ENCODE measurements at places on chromosomes 5 and 9. TPM values are rescaled to one million over a fixed set of nuclear protein-coding genes. Genes with fewer than 3 reads are reported as not detected.

GRCh38 chr5:179195561-179196404 lies 135.6 kb downstream of the ZNF354C start:
- DNase-seq: no peak

DNA sequence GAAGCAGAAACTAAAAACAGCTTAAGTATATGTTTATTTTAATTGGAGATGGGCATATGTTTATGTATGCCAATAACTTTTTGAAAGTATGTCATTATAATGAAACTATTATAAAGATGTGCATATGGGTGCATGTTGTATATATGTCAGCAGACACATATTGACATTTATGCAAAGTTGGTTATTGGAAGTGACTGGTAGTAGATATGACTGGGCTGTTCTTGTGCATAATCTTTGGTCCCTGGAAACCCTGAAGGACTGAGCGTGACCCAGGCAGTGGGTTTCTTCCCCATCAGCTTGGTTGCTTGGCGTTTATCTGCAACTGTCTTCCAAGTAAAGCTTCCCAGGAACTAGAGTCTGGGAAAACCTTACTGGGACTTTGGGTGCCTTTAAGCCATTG lies 25.7 kb downstream of the ANKRA2 start:
- no peak for DNase-seq

GRCh38 chr9:5191985-5192384 lies 6.5 kb upstream of the INSL6 start:
- no peak for DNase-seq

DNA sequence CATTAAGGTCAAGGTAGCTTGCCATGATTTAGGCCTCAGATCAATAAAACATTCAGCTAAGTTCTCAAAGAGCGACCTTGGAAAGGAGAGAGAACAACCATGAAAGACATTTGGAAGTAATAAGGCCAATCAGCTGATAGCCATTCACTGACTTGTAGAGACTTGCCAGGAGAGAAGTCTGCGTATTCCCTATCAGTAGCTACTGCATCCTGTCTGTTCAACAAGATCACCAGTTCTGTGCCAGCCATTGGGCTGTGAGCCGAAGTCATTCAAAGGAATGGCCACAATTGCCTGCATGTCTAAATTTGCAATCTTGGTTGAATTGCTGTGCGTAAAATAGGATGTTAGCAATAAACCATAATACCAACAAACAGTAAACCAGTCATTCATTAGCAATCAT lies 219.8 kb downstream of the FBXL7 start:
- no peak for DNase-seq

- DNase-seq: no peak
These were observed 156.2 kb upstream of the S1PR3 start for GRCh38 chr9:88835038-88835466.

The PCBD2 gene
- 6.1 TPM for total RNA-seq

GRCh38 chr9:133943036-133943780 lies 48.9 kb downstream of the VAV2 start:
- no peak for DNase-seq

DNA sequence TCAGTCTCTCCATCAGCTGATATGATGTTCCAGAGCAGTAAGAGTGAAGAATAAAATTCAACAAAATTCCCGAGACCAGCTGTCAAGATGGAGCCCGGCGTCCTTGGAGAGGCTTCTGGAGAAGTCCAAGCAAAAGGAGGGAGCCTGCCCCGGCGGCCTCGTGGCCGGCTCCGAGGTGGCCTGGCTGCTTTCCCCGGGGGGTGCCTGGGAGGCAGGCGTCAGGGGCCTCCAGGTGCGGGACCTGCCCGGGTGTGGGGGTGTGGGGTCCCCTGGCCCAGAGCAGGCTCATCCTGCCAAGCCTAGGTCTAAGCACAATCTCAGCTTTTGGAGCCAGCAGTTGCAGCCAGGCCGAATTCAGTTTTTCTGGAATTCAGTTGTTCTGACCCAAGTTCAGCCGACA lies 122.6 kb upstream of the IQGAP2 start:
- no peak for DNase-seq

The ALDOB gene
- not detected for total RNA-seq

DNA sequence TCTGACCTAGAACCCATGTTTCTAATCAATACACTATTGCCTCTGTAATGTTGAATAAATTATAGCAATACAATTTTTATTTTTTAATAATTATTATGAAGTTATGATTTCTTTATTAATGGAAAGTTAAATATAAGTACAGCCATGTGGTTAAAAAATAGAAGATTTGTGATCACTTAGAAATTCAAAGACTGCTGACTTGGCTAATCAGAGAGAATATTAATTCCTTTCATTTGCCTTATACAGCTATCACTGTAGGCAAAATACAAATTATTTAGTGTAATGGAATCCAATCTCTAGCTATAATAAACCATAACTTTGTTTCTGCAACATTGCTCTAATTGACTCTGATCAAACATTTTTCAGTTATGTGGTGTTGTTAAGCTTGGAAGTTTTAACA lies 255.0 kb upstream of the TAS2R1 start:
- DNase-seq: no peak

DNA sequence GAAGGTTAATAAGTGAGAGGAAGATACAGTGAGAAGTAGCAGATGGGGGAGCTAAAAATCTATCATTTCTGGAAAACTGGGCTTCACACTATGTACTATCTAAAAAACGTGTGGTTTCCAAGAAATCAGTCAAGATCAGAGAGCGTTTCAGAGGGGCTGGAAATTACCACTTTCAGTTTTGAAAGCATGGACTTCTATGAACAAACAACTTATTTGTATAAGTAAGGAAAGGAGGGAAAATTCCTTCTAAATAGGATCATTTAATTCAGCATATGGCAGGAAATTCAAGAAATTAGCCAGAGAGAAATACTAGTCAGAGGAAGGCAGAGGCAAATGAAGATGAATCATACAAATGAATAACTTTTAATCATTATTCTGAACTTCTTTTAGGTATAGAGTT lies 11.3 kb downstream of the TNC start:
- DNase-seq: no peak

DNA sequence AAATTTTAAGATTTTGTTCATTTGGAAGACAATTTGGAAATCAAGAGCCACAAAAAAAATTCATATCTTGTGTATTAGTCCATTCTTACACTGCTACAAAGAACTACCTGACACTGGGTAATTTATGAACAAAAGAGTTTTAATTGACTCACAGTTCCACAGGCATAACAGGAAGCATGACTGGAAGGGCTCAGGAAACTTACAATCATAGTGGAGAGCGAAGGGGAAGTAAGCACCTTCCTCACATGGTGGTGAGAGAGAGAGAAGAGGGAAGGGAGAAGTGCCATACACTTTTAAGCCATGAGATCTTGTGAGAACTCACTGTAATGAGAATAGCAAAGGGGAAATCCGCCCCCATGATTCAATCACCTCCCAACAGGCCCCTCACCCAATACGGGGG lies 274.4 kb downstream of the KCNN2 start:
- no peak for DNase-seq

The SGCD gene
- 6.9 TPM for total RNA-seq

DNA sequence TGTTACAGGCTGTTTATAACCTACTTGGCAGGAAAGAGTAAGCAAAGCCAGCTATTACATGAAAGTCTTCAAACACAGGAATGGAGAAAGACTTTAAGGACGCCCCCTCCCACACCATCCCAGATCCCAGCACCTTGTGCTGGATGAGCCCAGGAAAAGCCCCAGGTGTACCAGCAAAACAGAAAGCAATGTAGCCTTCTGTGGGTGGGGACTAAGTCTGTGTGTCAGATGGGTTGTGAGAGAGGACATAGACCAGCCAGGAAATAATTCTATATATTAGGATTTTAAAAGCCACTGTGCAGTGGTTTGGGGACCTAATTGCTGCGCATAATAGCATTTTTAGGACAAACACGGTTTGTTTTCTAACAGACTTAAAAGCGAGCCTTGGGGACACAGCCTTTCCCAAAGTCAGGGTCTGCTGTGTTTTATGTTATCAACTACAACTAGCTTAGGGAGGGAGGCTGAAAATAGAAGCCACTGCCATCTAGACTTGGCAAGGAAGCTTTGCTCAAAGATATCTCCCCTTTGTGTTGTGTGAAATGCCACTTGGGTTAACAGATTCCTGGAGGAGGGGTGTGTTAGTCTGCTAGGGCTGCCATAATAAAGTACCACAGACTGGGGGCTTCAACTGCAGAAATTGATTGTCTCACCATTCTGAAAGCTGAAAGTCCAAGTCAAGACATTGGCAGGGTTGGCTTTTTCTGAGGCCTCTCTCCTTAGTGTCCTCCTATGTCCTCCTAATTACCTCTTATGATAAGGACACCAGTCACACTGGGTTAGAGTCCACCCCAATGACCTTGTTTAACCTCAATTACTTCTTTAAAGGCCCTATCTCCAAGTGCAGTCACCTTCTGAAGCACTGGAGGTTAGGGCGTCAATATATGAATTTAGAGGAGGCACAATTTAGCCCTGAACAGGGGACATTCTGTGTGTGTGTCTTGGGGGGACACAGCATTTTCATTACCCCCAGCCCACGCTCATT lies 17.2 kb upstream of the UBE2QL1 start:
- DNase-seq: no peak

The GEMIN5 gene
- 12.8 TPM for total RNA-seq

The ADAMTS2 gene
- total RNA-seq: 17.4 TPM

DNA sequence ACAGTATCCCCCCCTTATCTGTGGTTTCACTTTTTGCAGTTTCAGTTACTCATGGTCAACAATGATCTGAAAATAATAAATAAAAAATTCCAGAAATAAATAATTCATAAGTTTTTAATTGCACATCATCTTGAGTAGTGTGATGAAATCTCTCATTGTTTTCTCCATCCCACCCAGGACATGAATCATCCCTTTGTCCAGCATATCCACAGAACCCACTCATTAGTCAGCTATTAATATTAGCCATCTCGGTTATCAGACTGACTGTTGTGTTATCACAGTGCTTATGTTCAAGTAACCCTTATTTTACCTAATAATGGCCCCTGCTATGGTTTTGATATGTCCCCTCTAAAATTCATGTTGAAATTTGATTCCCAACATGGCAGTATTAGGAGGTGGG lies 40.7 kb downstream of the FAM114A2 start:
- DNase-seq: no peak

The PCDHA10 gene
- 0.25 TPM for total RNA-seq

DNA sequence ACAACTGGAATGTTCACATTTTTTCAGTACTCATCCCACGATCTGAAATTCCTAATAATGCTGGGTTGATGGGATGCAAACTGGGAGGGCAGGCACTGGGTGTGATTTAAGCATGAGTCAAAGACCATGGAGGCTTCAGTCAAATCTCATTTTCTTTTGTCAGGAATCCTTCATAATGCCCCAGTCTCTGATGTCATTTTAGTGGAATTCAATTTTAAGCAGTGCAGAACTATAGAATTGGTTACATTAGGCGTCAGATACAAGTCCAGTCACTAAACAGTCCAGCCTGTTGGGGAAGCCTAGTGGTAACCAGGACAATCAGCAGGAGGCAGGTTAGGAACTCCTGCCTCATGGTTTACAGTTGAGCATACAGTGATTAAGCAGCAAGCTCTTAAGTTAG lies 41.0 kb upstream of the TMEM215 start:
- no peak for DNase-seq

The IRGM gene
- total RNA-seq: 0.98 TPM

The ZNF354C gene
- 7.1 TPM for total RNA-seq

The TAF11L10 gene
- total RNA-seq: not detected

DNA sequence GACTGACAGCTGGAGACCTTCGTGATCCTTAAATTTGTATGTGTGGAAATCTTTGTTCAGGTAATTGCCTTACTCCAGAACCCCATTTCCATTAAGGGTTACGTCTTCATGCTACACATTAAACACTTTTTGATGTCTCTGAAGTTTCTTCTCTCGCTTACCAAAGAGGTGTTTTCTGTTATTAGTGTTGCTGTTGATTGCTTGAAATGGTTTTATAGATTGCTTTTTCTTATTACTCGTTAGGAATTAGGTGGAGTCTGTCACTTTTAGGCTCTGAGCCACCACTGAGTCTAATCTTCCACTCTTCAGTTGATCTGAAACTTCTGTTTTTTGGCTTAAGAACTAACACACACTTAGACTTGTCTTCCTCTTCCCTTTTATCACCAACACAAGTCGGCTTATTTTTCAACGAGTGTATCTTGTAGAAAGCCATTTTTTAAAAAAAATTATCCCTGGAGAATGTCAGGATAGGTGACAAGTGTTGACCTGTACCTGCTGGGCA lies 62.2 kb upstream of the PPARGC1B start:
- DNase-seq: no peak

The FAM221B gene
- total RNA-seq: not detected

GRCh38 chr5:107563959-107564544 lies 106.7 kb downstream of the EFNA5 start:
- DNase-seq: no peak

DNA sequence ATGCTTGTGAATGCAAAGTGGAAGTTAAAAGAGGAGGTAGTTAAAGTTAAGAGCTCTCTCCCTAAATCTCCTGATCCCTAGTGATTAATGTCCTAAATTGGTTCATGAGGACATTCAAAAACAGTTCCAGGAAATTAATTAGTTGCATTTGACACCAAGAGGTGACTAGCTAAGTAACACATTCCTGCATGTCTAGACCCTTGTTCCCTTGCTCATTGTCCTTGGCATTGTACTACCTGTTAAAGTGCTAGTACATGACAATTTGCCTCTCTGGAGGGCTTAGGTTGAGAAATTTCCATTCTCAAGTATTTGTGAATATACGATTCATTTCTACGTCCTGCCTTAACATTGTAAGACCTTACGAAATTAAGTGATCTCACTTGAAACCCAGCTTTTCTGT lies 278.6 kb upstream of the CDH10 start:
- DNase-seq: no peak

- DNase-seq: no peak
These were observed 42.3 kb downstream of the LHFPL2 start for GRCh38 chr5:78606241-78606640.

GRCh38 chr9:14242150-14242805 lies 71.7 kb downstream of the NFIB start:
- DNase-seq: no peak

GRCh38 chr5:173438951-173439350 lies 110.7 kb upstream of the STC2 start:
- DNase-seq: no peak

GRCh38 chr5:143008809-143009521 lies 238.8 kb downstream of the ARHGAP26 start:
- DNase-seq: no peak

DNA sequence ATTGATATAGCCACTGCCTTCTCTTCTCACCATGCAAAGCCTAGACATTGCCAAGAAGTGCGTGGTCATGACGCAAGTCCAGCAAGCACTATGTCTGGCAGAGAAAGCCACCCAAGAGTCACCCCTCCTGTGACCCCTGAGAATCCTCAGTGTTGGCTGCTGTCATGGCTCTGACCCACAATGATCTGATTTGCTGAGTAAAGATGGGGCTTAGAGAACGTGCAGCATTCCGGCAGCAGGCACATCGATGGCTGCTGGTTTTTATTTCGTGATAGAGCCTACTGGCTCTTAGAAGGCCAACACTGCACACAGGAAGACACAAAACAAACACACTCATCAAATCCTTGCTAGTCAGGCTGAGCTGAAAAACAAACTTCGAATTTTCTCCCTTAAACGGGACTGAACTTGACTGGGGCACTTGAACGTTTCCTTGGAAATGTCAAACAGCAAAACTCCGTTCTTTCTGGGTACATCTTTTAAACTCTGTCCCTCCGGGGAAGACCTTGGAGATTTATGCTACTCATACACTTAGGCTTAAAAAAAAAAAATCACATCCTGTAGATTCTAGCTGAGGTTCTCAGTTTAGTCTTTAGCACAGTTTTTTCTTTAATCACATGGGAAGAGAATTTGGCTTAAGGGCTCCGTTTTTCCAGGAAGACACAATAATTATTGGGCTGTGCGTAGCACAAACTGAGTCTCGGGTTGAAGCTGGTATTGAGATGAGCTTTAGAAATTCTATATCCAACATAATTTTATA lies 88.2 kb upstream of the BASP1 start:
- DNase-seq: no peak

The LCN15 gene
- total RNA-seq: not detected

GRCh38 chr9:132472199-132472598 lies 62.2 kb downstream of the CFAP77 start:
- DNase-seq: no peak
